Putamen (tissue), 1 donor: ENCODE measurements at places on chromosomes 6 and 20.
A peak's percentile ranks its signal among the peaks of the same experiment; 100 is the strongest.

DNA sequence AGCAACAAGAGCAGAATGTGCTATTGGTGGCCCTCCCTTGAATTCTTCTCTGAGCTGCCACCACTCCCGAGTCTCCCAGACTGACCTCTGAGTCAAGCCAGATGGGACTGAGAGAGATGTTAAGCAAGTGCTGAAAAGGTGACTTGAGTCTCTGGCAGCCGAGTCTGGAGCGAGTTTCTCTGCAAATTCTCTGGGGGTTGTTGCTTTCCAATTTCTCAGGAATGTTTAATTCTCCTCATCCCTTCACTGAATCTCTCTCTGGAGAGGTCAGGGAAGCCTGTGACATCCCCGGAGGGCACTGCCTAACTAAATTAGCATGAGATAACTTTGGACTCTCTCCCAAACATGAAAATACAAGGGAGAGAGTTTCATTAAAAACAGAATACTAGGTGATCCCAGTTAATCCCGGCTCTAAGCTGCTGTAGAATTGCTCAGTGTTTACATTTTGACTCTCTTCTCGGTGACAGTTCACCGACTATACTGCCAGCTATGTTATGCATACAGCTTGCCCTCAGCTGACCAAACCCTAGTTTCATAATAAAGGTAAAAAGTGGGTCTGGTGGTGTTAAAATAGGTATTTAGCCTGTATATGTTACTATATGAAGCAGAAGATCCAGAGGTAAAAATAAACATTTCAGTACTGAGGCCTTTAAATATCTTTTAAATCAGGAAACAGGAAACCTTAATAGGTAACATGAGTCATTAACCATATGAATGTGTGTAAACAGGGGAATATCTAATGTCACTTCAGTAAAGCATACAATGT lies 157.9 kb downstream of the FOXC1 start:
- no peak for DNase-seq

DNA sequence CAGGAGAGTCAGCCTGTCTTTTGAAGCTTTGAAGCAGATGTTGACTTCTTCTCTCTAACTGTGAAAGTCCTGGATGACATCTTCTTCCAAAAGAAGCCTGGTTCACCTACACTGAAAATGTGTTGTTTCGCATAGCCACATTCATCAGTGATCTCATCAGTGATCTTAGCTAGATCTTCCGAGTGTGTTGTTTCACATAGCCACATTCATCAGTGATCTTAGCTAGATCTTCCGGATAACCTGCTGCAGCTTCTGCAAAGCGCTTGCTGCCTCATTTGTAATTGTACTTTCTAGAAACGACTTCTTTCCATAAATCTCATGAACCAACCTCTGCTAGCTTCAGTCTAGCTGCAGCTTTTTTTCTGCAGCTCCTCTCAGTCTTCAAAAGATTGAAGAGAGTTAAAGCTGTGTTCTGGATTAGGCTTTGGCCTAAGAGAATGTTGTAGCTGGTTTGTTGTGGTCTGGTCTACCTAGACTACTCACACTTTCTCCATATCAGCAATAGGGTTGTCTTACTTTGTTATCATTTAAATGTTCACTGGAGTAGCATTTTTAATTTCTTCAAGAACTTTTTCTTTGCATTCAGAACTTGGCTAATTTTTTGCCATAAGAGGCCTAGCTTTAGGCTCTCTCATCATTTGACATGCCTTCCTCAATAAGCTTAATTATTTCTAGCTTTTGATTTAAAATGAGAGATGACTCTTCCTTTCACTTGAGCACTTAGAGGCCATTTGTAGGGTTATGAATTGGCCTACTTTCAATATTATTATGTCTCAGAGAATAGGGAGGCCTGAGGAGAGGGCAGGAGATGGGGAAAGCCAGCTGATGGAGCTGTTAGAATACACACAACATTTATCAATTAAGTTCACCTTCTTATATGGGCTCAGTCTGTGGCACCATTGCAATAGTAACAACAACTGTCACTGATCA lies 48.7 kb upstream of the EXOC2 start:
- no peak for DNase-seq

- DNase-seq = no peak
These were observed 45.0 kb downstream of the ADNP start for GRCh38 chr20:50886184-50886790.

GRCh38 chr6:47478233-47479139 lies 897 bp downstream of the CD2AP start:
- peak; percentile 15 for DNase-seq

- no peak for DNase-seq
These were observed 55.0 kb downstream of the SCML4 start for GRCh38 chr6:107769053-107769658.

DNA sequence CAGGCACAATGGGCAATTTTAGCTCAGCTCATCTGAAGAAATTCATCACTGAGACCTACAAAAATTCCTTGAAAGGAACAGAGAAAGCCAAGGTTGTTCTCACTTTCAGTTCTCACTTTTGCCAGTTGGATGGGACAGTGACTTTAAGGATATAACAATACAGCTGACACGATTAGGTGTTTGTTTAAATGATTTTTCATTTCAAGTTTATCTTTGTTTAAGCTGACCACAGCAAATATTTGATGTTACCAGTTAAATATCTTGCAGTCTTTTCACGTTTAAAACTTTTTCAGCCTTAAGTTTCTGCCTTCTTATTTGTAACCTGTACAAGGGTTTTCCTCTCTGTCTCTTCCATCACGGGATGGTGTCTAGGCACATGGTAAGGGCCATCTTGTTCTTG lies 93.6 kb downstream of the PLCB1 start:
- no peak for DNase-seq

- no peak for DNase-seq
These were observed 22.9 kb upstream of the SPO11 start for GRCh38 chr20:57306747-57307146.

- DNase-seq = no peak
These were observed 25.6 kb upstream of the IER3 start for GRCh38 chr6:30769853-30770524.

DNA sequence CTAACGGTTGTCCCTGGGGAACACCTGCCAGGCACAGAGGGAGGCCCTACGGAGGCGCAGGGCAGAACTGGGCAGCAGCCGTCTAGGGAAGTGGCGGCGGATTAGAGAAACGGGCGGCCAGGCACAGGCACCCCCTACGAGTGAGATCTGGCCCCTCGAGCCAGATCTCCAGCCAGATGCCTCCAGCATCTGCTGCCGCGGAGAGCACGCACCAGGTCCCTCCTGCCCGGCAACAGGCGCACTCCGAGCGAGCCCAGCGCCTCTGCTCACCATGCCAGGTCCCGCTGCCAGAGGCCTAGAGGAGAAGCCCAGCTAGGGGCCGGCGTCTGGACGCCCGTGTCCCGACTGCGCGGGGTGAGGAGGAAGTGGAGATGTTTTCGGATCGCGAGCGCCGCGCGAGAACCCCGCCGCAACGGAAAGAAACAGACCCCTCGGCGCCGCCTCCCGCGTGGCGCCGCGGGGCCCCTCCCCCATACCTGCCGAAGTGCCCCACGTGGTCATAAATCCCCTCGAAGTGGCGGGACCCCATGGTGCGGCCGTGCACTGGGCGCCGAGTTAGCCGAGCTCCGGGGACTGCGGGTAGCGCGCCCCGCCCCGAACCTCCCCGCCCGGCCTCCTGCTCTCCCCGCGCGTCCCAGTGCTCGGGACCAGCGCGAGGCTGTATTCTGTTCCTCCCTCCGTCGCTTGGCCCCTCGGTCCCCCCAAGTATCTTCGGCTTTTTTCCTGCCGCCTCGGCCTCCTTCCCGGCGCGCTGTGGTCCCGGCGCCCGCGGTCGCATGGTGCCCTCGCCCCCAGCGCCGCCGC lies at the start of gene SLC22A16:
TSS of gene SLC22A16 (minus strand) at position 568 of the 804 bp plus-strand sequence. CDS start at position 529, 39 bp downstream.
- DNase-seq = no peak
